ENCODE measurements at places on chromosomes 13 and 19. TPM values are rescaled to one million over a fixed set of nuclear protein-coding genes. Genes with fewer than 3 reads are reported as not detected.

Gene CBARP
- 5.7 TPM for total RNA-seq

Gene DNAJC15
- total RNA-seq, result 13.1 TPM

Gene PSG3
- total RNA-seq, result not detected

Gene TNNI3
- total RNA-seq, result 2.5 TPM

Gene FUT1
- 2.9 TPM for total RNA-seq

GRCh38 chr19:17871878-17872250, at the start of gene SLC5A5:
SLC5A5 (plus strand) TSS chr19:17871945; CDS start chr19:17872320, 375 bp downstream.
- DNase-seq, result no peak

DNA sequence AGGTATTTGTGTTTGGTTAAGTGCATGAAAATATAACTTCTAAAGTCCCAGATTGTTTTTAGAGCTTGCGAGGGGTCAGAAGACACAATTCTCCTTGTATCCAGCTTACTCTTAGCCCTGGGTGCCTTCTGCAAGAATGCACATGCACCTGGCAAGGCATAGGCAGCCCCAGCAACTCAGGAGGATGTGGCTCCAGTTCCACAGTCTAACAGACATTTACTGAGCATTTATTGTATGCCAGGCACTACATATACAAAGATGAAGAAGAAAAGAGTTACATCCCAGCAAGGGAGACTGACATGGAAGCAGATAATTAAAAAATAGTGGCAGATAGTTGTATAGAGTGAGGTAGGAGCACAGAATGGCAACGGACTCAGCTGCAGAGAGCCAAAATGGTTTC, 101.1 kb upstream of the FRY start:
- DNase-seq, result no peak

DNA sequence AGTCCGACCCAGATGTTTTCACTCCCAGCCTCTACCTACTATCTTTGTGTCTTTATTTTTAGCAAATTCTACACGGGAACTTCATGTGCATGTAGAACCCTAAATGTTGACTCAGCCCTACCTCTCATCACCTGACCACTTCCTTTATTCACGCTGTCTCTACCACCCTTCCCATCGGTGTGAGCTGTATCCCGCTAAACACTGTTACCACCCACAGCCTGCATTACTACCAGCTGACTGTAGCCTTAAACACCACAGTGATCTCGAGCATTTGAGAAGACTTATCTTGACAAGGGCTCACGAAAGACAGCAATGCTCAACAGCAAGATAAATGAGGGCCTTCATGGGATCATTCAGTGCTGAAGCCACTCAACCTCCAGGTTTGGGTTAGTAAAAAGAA, 15.1 kb downstream of the NCR1 start:
- DNase-seq, result no peak

DNA sequence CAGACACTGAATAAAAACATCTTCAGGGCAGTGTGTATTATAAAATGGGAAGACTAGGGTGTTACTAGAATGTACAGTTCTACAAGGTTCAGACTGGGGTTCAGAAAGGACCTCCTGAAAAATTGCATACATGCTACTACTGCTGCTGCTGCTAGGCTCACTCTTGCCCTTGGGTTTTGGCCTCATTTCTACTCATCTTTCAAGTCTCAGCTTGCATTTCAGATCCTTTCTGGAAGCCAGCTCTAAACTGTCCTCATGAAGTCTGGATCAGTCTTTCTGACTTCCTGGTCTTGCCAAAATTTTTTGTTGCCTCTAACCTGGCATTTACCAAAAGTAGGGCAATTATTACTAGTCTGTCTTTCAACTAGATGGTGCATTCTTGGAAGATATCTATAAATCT, 393.3 kb downstream of the DIAPH3 start:
- DNase-seq, result no peak

GRCh38 chr19:34171877-34172660, at the start of gene LSM14A:
LSM14A (plus strand) TSS chr19:34172504; CDS start chr19:34172643, 139 bp downstream.
- peak; percentile 96 for DNase-seq

DNA sequence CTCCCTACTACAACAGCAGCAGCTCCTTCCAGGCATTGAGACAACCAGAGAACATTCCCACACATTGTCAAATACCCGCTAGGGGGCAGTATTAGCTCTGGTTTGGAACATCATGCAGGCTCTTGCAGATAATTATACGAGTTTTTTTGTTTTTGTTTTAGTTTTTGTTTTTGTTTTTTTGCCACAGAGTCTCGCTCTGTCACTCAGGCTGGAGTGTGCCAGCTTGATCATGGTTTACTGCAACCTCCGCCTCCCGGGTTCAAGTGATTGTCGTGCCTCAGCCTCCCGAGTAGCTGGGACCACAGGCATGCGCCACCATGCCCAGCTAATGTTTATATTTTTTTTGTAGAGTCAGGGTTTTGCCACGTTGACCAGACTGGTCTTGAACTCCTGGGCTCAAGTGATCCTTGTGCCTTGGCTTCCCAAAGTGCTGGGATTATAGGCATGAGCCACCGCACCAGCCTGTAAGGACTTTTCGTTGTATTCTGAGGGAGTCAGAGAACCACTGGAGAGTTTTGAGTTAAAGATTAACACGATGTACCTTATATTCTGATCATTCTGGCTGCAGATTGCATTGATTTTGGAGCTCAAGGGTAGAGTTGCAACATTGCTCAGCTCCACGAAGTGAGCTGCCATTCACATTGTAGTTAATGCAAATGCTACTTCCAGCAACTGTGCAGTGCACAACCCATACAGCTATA, 41.7 kb upstream of the CEACAM20 start:
- DNase-seq, result peak; percentile 86
